Mammary epithelial cell (primary cell): ENCODE measurements at places on chromosomes 2 and 18.
A peak's percentile ranks its signal among the peaks of the same experiment; 100 is the strongest.

DNA sequence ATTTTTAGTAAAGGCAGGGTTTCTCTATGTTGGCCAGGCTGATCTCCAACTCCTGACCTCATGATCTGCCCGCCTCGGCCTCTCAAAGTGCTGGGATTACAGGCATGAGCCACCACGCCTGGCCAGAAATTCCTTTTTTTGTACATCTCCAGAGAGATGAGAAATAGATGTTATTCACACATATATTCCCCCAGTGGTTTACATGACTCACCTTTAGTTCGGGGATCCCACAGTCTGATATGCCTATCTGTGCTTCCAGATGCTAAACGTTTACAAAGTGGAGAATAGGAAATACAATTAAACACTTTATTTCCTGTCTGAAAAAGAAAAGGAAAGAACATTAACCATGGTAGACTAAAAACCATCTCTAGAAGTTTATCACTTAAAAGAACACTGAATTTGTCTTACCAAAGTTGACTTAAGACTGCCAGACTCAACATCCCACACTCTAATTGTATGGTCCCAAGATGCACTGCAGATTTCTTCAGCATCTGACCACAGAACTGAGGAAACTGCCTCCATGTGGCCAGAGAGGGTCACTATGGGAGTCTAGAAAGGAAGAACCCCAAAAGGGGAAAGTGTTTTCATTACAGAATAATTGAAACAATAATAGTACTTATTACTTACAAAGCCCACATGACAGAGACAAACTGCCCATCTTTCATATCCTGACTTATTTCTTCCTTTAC is 12.6 kb upstream of the ICA1L start:
- DNase-seq: no peak

- DNase-seq: peak; percentile 66
Observed at GRCh38 chr2:234951664-234952269, at the start of gene SH3BP4. TSS of gene SH3BP4 (plus strand) at chr2:234952017. CDS start at chr2:235035003, 82,986 bp downstream.

- no peak for DNase-seq
Observed at GRCh38 chr2:690799-691198, 13.6 kb upstream of the TMEM18 start.

- no peak for DNase-seq
Observed at GRCh38 chr2:46294176-46294836, 2.9 kb upstream of the EPAS1 start.

- DNase-seq: no peak
Observed at GRCh38 chr2:224287531-224287930, 114.4 kb downstream of the FAM124B start.

DNA sequence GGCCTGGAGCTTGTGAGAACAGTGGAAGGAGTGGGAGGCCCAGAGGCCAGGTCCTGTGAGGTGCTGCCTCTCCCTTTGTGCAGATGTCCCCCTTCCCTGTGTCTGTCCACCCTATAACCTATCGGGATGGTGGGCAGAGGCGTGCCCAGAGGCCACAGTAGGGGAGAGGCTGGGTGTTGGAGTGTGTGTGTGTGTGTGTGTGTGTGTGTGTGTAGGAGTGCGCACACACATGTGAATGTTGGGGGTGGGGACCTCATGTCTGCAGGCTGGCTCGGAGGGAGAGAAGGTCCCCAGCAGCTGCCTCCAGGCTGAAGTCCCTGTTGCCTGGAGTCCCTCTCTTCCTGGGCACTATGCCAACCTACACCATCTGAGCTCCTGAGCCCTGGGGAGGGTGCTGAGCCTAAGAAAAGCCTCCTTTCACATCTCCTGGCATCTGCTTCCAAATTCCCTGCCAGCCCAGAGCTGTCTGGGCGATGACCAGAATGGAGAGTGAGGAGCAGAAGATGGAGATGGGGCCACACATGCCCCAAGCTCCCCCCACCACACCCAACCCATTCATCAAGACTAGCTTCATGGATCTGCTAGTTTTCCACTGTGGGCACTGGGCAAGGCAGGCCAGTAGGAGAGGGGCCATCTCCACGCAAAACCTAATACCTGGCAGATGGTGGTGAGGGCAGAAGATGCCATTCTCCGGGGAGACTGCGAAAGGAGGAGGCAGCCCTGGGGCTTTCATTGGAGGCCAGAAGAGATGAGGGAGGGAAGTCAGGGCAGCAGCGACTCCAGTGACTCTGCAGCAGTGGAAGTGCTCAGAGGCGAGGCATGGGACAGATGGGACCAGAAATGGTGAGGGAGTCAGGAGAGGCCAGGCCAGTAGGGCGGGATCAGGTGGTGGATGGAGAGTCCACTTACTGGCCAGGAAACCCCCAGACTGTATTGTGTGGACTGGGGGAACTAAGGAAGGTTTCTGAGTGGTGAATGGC is 20.3 kb downstream of the KCNK3 start:
- no peak for DNase-seq

- peak; percentile 57 for DNase-seq
Observed at GRCh38 chr2:46923041-46923528, 7.5 kb upstream of the MCFD2 start.

DNA sequence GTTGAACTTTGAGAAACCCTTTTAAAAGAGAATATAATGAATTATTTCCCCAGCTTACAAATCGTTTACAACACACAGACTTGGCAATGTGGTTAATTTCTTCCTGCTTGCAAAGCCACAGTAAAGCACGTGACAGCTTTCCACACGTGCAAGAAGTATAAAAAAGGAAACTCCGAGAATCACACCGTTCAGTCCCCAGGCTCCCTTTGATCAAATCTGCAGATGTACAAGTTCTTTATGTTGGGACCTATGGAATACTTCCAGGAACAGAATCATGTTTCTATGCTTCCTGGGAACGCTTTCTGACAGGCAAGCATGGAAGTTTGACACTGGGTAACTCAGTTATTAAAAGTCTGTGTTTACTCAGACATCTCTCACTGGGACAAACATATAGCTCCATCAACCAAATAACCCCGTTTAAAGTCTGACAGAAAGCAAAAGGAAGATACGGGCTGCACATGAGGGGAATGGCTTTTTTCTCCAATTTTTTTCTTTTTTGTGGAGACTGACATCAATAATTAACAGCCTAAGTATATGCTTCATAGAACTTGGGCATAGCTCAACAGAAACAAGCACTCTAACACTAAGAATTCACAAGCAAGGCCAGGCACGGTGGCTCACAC is 134.8 kb downstream of the EIPR1 start:
- DNase-seq: no peak

GRCh38 chr2:127024769-127025358 is 82.1 kb downstream of the BIN1 start:
- peak; percentile 28 for DNase-seq

GRCh38 chr2:174581491-174581890 is 16.1 kb downstream of the WIPF1 start:
- DNase-seq: no peak

DNA sequence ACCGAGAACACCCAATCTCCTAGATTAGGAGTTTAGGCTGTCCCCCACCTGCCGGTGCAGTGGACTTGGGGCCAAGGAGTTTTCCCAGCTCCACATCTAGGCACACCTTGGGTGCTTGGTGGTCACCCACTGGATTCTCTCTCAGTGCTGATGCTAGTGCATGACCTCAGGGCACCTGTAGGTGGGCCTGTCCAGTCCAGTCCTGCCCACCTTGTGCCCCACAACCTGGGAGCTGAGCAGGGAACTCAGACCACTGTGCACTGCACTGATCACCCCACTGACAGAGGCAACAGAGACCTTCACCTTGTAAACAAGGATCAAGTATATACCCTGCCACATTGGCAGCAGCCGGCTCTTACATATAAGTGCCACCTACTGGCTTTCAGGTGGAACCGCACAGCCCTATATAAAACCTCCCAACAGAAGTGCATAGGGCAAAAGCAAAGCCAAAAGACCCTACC is 12.7 kb upstream of the CDH19 start:
- peak; percentile 7 for DNase-seq

- peak; percentile 14 for DNase-seq
Observed at GRCh38 chr2:132560562-132560961, 109.4 kb downstream of the LYPD1 start.

DNA sequence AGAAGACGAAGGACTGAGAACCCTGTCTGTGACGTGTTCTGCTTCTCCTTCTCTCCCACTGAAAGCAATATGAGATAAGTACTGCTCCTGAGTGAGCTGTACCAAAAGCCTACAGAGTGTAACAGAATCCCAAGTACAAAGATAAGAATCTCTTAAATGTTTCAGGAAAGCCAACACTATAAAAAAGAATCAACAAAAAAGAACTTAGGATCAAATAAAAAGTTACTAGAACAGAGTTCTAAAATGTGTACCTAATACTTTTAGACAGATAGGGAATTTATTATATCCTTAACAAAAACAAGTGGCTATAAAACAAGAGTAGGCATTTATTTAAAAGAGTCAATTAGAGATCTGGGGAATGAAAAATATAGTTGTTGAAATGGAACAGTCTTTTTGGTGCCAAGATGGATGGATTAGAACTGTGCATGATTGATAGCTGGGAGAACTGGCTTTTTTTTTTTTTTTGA is 49.0 kb downstream of the NCOA1 start:
- DNase-seq: no peak

DNA sequence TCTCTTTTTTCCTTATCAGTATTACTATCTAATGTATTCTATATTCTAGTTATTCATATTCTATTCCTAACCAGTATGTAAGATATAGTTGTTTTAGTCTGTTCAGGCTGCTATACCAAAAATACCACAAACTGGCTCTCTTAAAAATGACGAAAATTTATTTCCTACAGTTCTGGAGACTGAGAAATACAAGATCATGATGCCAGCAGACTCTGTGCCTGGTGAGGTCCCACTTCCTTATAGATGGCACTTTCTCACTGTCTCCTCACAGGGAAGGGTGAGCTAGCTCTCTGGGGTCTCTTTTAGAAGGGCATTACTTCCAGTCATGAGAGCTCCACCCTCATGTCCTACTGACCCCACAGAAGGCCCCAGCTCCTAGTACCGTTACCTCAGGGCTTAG is 4.8 kb upstream of the ARHGAP15 start:
- no peak for DNase-seq

- DNase-seq: peak; percentile 32
Observed at GRCh38 chr2:236045251-236046235, 122.6 kb downstream of the GBX2 start.

DNA sequence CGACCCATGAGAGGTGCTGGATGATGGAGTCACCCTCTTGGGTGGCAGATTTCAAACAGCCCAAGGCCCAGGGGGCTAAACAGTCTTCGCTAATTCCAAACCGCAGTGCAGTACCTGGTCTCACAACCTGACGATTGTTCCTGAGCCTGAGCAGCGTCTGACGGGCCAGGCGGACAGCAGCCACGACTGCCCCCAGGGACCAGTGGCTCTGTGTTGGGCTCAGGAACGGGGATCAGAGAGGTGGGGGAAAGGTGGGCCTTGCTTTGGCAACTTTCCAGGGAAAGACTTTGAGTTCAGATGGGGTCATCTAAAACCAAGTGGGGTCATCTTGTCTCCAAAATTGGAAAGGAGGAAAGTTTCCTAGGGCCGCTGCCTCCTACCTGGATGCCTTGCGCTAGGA is 492 bp downstream of the COLEC11 start:
- no peak for DNase-seq

DNA sequence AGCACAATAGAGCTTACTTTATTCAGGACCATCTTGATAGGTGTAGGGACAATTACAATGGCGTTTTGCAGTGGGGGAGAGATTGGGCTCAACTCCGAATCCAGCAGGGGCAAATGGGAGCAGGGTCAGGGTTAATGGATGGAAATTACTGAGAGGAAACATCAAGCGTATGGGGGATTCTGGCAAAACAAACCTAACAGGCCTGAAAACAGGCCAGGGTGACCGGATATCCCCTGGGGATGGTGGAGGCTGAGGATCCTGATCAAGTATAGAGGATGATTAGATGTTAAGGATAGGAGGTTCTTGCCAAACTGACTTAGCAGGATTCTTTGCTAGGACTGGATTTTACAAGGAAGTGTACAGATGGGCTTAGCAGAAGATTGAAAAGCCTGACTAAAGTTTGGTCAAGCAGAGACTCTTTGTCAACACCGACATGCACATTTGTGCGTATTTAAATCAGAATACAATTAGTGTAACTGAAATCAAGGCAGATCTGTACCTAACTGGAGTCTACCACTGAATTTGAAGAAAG is 54.5 kb upstream of the GPR45 start:
- DNase-seq: no peak

GRCh38 chr2:102111823-102112222 is 30.7 kb upstream of the IL1R1 start:
- DNase-seq: no peak

- peak; percentile 71 for DNase-seq
Observed at GRCh38 chr2:15337996-15338666, 223.0 kb downstream of the NBAS start.

DNA sequence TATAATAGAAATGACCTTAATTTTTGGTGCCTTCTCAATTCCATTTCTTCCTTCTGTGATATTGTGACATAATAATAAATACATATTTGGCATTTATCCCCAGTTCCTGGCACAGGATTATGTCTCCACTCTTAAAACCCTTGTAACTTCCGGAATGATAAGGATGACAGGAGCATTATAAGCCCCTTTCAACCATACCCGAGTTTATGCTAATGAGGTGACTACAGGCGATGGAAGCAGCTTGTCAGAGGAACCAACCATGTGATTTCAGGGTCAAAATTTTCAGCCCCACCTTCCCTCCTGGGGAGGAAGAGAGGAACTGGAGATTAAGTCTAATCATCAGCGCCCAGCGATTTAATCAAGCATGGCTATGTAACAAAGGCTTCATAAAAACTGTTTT is 528.5 kb upstream of the CRIM1 start:
- DNase-seq: no peak

DNA sequence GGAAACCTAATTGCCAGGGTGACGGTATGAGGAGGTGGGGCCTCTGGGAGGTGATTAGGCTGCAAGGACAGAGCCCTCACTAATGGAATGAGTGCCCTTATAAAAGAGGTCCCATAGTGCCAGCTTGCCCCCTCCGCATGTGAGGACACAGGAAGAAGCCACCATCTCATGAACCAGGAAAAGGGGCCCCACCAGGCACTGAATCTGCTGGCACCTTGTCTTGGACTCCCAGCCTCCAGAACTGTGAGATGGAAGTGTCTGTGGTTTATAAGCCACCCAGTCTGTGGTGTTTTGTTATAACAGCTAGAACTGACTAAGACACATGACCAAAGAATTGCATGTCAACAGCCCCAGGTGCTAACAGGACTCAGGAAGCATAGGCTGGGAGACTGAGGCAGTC is 214.3 kb downstream of the MGAT5 start:
- no peak for DNase-seq

GRCh38 chr18:6959110-6959509 is 158.5 kb downstream of the LAMA1 start:
- DNase-seq: no peak

GRCh38 chr2:45291296-45291701 is 282.0 kb upstream of the SIX2 start:
- no peak for DNase-seq

- peak; percentile 93 for DNase-seq
Observed at GRCh38 chr2:25618676-25619075, 54.7 kb downstream of the DTNB start.

DNA sequence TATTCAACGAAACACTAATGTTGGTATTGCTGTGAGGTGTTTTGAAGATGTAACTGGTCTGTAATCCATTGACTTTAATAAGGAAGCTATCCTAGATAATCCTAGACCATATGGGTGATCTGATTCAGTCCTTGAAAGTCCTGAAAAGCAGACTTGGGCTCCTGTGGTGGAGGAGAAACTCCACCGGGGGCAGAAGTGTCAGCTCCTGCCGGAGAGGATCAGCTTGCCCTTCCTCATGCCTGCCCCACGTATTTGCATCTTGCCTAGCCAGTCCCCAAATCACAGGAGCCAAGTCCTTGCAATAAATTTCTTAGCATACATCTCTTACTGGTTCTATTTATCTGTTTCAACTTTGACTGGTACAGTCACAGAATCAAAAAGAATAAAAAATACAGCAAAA is 144.2 kb upstream of the DLGAP1 start:
- DNase-seq: no peak
